ENCODE measurements at places on chromosomes 3 and 15.

- no peak for DNase-seq
Measured at GRCh38 chr15:70459312-70459711, 304.0 kb downstream of the UACA start.

GRCh38 chr15:51589881-51590568 lies 32.5 kb downstream of the DMXL2 start:
- no peak for DNase-seq

GRCh38 chr3:67598814-67599556 lies 55.4 kb downstream of the SUCLG2 start:
- DNase-seq, result no peak

DNA sequence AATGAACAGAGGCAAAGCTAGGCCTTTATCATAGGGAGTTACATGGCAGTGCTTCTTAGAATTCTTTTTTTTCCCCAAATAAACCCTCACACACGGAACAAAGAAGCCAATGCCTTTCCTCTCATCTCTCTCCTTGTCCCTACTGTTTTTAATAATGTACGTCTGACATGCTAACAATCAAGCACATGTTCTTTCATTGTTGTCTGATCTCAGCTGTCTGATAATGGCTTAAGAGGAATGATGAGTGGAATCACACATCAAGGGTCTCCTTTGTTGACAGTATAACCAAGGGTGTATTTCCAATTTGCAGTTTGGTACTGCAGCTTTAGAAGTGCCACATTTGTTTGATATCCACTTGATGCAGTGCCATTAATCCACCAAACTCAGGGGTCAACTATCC lies 34.8 kb upstream of the EPHA3 start:
- DNase-seq, result no peak

DNA sequence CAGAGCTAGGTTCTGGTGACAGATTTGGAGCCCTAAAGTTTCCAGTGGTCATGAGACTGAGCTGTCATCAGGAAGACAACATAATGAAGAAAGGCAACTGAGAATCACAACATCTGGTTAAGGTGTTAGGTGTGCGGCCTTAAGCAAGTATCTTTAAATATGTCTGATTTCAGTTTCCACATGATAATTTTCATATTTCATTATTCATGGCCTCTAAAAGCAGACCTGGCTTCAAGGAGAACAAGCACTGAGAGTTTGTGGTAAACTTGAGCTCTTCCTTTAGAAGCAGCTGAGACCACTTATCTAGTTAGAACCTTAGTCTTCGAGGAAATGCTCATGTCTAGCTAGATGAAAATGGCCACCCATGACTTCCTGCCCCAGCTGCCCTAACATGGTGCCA lies 25.7 kb upstream of the MYLK start:
- DNase-seq, result no peak

GRCh38 chr15:42056934-42057798 lies 36.3 kb upstream of the PLA2G4E start:
- no peak for DNase-seq
